Vagina (tissue), 2 donors: ENCODE measurements at places on chromosomes 13 and 19. TPM values are rescaled to one million over a fixed set of nuclear protein-coding genes. Genes with fewer than 3 reads are reported as not detected.

GRCh38 chr13:105219651-105220050 lies 1315.8 kb downstream of the EFNB2 start:
- DNase-seq, result no peak

The SHKBP1 gene
- 51.6 TPM for total RNA-seq

DNA sequence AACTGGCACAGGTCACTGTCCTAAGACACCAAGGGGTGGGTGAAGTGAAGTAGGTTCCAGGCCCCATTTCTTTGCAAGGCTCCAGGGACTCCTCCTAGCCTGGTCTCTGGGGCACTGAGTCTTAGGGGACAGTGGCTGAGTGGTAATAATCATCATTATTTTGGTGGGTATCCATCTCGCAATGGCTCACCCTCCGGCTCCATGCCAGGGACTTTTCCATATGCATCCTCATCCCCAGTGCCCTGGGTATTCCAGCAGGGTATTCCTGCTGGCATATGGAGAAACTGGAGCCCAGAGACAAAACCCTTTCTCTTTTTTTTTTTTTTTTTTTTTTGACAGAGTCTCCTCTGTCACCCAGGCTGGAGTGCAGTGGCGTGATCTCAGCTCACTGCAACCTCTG lies 2.5 kb downstream of the PDE4A start:
- DNase-seq, result no peak

DNA sequence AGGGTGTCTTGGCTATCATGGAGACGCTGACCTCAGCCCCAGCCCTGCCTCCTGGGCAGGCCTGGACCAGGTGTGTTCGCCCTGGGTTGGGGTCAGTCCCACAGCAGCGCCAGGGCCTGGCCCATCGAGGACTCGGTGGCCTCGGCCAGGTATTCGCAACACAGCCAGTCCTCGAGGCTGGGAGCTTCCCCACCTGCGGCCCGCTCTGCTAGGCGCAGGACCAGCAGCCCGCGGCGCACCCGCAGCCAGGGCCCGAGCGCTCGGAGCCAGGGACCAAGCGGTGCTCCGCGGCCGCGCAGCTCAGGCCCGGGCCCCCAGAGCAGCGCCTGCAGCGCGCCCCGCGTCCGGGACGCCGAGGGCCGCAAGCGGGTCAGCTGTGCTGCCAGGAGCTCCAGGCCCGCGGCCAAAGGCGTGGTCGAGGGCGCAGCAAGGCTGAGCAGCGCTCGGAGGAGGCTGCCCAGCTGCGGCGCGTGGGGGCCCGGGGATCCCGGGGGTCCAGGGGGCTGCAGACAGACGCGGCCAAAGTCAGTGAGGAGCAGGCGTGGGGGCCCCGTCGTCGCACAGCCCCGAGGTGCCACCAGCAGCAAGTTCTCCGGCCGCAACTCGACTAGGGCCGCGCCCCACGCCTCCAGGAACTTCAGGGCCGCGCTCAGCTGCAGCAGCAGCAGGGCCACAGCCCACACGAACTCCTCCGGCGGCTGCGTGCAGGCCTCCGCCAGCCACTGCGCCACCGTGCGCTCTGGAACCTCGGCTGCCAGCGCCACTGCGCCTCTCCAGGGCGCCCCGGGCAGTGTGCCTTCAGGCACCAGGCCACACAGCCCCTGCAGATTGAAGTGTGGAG lies 6.2 kb downstream of the PEAK3 start:
- no peak for DNase-seq

DNA sequence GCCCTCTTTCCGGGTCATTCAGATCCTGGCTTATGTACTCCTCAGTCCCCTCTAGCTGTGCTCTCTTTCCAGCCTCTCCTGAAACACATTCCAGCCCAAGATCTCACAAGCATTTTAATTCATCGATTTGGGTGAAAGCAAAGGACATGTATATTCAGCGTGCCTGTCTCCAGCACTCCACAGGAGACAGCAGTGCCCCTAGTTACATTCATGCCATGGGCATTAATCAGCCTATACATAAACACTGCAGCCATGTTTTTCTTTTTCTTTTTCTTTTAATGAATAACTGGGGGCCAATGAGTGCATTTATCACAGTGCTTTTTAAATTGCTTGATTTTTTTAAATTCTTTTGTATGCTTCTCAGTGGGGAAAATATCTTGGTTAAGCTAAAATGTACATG lies 199.1 kb downstream of the DCT start:
- no peak for DNase-seq

DNA sequence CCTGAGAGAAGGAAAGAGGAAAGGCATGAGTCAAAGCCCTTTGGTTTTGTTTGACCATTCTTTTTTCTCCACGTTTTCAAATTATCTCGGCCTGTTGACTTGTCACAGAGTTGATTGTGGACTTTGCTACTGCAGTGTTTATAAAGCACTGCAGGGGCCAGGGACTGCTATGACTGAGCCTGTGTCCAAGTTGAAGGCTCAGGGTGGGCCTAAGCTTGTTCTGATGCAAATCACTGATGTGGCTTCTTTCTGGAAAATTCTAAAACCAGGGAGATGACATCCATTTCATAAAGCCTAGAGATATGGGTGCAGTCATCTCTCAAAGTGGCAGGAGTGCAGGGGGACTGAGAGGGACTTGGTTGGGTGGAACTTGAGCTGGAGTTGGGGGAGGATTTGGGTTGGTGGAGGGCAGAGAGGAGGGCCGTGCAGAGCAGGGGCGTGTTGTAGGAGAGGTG lies 1.2 kb upstream of the CXCL17 start:
- DNase-seq, result no peak

DNA sequence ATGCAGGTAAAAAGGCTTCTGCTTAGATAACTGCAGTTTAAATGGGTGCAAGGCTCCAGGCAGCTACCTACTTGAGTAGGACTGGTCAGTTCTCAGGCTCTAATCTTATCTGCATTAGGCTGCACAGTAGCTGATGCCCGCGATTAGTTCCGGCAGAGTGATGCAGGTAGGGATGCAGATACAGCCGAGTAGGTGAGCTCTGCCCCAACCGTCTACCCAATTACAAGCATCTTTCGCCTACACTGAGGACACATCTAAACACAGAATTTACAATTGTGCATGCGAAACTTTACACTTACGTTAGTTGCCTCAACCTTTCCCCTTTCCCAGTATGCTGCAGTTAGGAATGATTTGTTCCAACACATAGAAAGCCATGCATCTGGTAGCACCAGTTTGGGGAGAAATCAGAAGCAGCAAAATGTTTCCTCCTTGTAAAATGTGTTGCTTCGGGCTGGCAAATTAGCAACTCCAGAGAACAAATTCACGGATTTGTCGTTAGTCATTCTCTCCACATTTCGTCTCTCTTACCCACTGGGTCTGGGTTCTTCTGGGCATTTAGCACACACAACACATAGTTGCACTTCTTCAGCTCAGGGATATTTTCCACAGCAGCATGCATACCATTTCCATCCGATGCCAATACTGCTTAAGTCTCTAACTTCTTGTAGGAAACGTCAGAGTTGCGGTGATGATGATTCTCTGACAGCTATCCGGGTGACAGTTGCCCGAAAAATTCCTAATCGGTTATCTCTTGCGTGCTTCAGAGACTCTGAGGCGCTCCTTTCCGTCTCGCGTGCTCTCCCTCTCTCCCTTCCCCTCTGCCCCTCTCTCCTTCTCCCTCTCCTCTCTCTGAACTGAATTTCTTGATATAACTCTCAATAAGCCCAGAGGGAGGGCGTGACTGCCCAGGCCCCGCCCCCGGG lies at the start of gene PCDH9:
Gene PCDH9, minus strand, starts transcription at position 856 of the 923 bp plus-strand sequence. CDS start 1,896 bp downstream, outside the sequence.
- DNase-seq, result no peak

The RFPL4AL1 gene
- total RNA-seq, result not detected

- no peak for DNase-seq
Observed at GRCh38 chr13:20400774-20401173, 124.9 kb downstream of the CRYL1 start.

GRCh38 chr13:76123548-76123947 lies 487.4 kb downstream of the LMO7 start:
- no peak for DNase-seq

DNA sequence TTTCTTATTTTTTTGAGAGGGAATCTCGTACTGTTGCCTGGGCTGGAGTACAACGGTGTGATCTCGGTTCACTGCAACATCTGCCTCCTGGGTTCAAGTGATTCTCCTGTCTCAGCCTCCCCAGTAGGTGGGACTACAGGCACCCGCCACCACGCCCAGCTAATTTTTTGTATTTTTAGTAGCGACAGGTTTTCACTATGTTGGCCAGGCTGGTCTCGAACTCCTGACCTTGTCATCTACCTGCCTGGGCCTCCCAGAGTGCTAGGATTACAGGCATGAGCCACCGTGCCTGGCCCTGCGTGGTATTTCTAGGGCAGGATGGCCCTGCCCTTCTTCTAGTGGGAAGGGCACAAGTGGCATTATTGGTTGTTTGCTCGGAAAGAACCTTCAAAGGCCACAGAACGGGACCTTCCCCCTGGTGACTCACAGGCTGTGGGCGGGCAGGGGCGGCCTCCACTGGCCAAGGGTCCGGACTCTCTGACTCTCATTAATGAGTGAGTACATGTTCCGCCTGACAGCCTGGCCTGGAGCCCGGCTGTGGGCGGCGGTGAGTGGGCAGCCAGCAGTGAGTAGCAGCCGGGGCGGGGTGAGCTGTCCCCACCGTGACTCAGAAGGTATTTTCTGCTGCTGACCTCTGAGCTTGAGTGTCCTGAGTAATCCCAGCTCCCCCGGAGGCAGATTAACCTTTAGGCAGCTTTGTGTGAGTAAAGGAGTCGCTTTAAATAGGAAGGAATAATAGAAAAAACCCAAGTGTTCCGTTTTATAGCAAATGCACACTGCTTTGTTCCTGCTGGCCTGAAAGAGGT lies 5.1 kb downstream of the DOT1L start:
- peak; percentile 97 for DNase-seq

DNA sequence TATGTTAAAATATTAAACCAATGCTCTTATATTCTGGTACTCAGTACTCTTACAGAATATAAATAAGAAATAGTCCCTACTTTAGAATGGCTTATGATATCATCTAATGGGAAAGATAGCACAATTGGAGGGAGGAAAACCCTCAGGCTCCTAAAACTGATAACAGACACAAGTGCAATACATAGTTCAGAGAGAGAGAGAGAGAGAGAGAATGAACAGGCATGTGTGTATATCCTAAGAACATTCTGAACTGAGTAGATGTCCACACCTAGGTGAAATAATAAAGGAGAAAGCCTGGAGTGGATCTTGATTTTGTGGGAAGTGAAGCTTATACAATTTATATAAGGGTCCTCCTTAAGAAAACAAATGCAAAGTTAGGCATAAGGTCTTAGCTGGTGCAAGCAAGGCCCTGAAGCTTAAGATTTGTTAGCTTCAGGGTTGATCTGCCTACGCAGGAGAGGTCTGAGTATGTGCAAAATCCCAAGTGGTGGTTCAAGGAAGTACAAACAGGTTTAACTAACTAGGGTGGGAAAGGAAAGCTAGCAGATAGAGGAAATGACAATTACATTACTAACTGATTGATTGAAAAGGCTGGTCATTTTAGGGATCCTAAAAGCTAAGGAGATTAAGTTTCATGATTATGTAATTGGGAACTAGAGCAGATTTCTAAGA lies 53.3 kb downstream of the SOX21 start:
- DNase-seq, result no peak

DNA sequence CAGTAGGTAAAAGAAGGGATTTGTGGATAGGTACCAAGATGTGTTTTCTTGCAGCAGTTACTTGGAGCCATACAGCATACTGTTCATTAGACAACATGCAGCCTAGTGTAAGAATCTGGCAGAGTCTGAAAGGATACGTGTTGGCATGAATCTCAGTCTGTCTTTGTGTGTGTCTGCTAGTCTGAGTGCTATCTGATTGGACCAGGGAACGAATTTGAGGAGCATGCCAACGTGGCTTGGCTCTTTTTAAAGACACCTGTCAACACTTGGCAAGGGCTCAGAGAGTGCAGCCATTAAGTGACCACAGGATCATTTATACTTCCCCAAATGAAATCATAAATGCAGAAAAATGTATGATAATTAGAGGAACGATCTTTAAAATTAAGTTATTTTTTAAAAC lies 27.6 kb upstream of the ATXN8OS start:
- DNase-seq, result no peak

The DIAPH3 gene
- total RNA-seq, result 1.2 TPM

The CLASRP gene
- total RNA-seq, result 93.5 TPM

The ZNF541 gene
- not detected for total RNA-seq

DNA sequence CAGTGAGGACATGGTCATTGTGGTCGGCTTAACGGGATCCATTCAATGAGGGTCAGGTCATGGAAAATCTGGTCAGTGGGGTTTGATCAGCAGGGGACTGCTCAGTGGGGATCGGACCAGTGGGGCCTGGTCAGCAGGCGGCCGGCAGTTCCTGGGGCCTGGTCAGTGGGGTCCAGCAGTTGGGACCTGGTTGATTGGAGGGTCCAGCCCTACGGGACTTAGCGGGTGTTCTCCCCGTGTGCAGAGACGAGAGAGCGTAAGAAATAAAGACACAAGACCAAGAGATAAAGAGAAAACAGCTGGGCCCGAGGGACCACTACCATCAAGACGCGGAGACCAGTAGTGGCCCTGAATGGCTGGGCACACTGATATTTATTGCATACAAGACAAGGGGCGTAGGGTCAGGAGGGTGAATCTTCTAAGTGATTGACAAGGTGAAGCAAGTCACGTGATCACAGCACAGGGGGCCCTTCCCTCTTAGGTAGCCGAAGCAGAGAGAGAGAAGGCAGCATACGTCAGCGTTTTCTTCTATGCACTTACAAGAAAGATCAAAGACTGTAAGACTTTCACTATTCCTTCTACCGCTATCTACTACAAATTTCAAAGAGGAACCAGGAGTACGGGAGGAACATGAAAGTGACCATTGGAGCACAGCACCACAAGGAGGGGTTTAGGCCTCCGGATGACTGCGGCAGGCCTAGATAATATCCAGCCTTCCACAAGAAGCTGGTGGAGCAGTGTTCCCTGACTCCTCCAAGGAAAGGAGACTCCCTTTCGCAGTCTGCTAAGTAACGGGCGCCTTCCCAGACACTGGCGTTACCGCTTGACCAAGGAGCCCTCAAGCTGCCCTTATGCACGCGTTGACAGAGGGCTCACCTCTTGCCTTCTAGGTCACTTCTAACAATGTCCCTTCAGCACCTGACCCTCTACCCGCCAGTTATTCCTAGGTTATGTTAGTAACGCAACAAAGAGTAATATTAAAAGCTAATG lies 62.1 kb upstream of the TPM4 start:
- no peak for DNase-seq
